ENCODE measurements at places on chromosomes 3 and 15.

DNA sequence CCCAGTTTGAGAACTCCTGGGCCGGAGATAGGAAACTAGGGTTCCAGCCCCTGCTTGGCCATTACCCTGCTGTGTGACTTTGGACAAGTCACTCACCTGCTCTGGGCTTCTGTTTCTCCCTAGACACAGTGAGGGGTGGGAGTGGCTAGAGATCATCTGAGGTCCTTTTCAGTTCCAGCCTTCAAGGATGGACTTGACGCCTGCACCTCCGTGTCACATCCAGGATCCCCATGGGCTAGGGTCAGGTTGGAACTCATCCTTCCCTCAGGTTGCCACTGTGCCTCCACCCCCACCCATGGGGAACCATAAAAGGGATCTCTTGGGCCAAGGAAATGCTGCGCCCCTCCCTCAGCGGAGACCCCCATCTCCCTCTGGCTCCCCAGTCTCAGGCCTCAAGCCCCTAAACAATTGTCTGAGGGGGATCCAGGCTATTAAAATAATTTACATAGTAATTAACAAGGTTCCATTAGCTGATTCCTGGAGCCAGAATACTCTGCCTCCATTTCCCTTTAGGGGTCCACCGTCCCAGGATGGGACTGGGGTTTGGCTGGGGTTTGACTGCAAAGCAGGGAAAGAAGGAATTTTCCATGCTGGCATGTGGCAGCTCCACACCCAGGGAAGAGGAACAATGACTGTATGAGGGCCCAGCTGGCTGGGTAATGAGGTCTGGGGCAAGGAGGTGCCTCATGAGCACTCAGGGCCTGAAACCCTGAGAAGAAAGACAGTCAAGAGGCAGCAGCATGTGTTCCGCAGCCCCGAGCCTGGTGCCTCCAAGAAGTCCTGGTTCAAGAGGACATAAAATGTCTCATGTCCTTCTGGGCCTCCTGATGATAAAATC is 177.7 kb downstream of the SMAD6 start:
- no peaks in the 10 kb centered on the region for H3K36me3 ChIP-seq
- H3K4me1 ChIP-seq: no peaks in the 10 kb centered on the region
- peaks cover 3% of the 10 kb centered on the region for H3K27me3 ChIP-seq
- no peak overlapping the region for H3K4me3 ChIP-seq

- no peaks in the 10 kb centered on the region for H3K4me1 ChIP-seq
- no peak for DNase-seq
- no peaks in the 10 kb centered on the region for H3K36me3 ChIP-seq
- no peak overlapping the region for H3K4me3 ChIP-seq
- H3K27me3 ChIP-seq: no peaks in the 10 kb centered on the region
Observed at GRCh38 chr3:119588112-119588511, 8.8 kb downstream of the ADPRH start.

DNA sequence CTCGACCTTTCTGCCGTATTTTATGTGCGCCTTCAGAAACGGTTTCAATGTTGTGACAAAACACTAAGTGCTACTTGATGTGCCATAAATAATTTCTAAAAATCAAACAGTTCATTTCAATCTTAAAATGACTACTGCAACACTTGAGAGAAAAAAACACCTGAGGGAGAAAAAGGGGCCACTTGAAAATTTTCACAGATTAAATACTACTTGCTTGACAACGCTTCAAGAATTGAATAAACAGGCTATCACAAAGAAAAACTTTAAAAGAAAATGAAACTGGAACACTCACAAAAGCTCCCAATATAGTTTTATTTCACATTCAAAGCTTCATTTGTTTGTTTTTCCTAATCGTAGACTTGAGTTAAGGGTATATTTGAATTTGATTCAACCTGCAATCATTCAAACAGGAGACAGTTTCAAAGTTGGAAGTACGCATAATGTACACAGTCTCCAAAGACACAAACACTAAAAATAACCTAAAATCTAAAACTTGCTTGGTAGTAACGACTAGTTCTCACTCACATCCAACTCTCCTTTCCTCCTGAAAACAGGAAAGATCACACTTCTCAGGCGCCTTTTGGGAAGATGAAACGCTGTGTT is 380.7 kb downstream of the ERC2 start:
- DNase-seq: no peak
- H3K27me3 ChIP-seq: no peaks in the 10 kb centered on the region
- no peak overlapping the region for H3K27ac ChIP-seq
- no peaks in the 10 kb centered on the region for H3K4me1 ChIP-seq
- H3K4me3 ChIP-seq: no peak overlapping the region

DNA sequence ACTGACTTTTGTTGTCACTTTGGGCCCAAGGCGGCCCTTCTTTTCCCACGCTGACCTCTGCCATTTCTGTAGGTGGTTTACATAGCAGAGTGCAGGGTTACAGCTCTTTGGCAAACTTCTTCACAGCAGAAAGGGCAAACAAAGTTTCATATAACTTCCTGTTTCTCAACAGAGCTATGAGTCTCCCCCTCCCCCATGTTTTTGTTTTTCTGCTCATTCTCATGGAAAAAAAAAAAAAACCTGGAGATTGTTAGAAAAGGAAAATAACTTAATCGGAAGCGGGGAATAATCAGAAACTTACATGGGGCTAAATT is 342.0 kb upstream of the NR2F2 start:
- H3K36me3 ChIP-seq: no peaks in the 10 kb centered on the region
- H3K4me3 ChIP-seq: no peak overlapping the region
- H3K4me1 ChIP-seq: no peaks in the 10 kb centered on the region
- H3K27me3 ChIP-seq: no peaks in the 10 kb centered on the region

DNA sequence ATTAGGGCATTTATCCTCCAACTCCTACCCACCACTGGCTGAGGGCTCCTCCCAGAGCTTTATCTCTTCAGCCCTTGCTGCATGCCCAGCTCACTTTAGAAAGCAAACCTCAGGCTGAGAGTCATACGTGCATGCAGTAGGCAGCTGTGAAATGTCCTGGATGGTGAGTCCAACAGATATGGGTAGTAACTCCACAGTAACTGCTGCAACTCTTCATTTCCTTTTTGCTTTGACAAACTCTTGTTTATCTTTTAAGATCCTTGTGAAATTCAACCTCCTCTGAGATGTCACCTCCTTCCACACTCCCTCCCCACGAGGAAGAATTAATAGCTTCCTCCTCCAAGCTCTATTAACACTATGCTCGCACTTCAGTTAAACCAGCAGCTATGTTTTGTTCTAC is 35.9 kb upstream of the CTNNB1 start:
- no peak overlapping the region for H3K27ac ChIP-seq
- H3K27me3 ChIP-seq: no peaks in the 10 kb centered on the region
- H3K4me3 ChIP-seq: no peak overlapping the region
- H3K36me3 ChIP-seq: no peaks in the 10 kb centered on the region
- no peaks in the 10 kb centered on the region for H3K4me1 ChIP-seq

DNA sequence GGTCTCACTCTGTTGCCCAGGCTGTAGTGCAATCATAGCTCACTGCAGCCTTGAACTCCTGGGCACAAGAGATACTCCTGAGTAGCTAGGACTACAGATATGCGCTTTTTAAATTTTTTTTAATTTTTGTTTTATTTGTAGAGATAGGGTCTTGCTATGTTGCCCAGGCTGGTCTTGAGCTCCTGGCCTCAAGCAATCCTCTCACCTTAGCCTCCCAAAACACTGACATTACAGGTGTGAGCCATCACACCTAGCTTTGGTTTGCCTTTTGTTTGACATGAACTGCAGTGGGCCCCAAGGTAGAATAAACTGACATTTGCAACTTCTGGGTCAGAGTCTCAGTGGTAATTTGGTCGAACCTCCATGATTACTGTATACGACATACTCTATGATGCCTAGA is 7.9 kb upstream of the GLB1 start:
- no peak overlapping the region for H3K4me3 ChIP-seq
- no peak for DNase-seq
- H3K27ac ChIP-seq: no peak overlapping the region
- H3K27me3 ChIP-seq: no peaks in the 10 kb centered on the region
- H3K4me1 ChIP-seq: no peaks in the 10 kb centered on the region

Measured in CD4-positive, alpha-beta memory T cell (primary cell).